ENCODE measurements at places on chromosomes 3 and 15.

DNA sequence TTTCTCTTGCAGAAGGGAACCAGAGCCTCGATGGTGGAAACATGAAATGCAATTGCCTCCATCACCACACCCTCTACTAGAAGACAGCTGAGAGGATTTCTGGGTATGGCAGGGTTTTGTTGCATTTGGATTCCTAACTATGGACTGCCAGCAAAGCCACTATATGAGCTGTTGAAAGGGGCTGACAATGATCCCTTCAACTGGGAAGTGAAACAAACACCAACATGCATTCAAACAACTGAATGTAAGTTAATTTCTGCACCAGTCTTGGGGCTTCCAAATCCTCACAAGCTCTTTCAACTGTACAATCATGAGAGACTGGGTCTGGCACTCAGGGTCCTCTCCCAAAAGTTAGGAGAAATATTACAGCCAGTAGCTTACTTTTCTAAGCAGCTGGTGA, 116.7 kb upstream of the PLCL2 start:
- no peak for DNase-seq

DNA sequence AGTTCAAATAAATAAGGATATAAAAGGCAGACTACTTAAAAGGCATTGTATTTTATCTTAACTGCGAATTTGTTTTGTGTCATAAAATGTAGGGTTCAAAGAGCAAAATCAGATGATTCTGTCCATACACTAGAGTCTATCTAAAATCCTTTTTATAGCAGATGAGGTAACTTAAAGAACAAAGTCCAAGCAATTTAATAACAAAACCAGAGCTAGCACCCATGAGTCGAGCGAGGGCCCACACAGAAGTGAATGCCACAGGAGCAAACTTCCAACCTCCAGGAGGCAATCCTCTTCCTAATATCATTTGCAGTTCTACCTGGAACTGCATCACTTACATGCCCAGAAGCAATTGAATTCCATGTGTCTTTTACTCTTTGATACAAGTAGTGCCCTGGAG, 35.4 kb upstream of the KBTBD8 start:
- no peak for DNase-seq

GRCh38 chr3:156867174-156867573, 41.0 kb downstream of the LEKR1 start:
- no peak for DNase-seq

GRCh38 chr15:82832601-82833361, 23.4 kb downstream of the WHAMM start:
- DNase-seq = no peak

DNA sequence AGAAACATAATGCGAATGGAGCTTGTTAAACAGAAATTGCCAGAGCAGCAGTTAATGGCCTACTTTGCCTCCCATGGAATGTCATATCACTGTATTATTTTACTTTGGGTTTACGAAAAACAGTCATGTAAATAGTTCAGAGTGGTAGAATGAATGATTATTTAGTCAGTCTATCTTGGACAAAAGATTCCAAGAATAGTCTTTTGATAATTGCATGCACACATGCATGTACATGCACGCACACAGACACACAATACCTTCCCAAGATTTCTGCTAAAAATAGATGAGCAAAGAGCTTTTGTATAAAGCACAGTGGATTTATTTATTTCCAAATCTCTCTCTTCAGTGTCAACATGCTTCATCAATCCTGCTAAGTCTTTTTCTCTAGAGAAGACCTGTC, 800.7 kb downstream of the DIPK2A start:
- DNase-seq = no peak

- no peak for DNase-seq
Measured at GRCh38 chr3:59318881-59319280, 269.1 kb upstream of the CFAP20DC start.

DNA sequence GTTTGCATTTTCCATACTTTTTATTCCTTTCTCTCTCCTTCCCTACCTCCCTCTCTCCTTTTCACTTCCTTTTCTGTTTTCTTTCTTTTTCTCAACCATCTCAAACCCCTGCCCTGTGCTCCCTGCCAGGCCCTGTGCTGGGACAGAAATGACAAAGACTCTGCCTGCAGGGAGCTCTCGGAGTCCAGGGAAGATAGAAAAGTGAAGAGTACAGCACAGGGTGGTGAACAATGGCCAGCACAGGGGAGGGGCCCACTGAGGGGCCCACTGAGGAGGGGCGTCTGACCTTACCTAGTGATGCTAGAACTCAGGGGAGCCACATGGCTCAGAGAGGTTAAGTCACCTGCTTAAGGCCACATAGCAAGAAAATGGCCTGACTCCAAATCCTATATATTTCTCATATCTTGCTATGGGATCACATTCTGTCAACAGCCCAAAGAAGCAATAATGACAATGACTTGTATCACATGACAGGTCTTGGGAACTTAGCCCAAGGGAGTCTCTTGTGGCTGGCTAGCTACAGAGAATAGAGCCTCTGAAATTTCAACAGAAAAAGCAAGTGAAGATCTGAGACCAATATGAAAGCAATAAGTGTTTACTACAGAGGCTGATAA, 44.3 kb upstream of the ATP2B2 start:
- no peak for DNase-seq

GRCh38 chr3:88707837-88708236, 399.6 kb upstream of the EPHA3 start:
- DNase-seq = no peak

DNA sequence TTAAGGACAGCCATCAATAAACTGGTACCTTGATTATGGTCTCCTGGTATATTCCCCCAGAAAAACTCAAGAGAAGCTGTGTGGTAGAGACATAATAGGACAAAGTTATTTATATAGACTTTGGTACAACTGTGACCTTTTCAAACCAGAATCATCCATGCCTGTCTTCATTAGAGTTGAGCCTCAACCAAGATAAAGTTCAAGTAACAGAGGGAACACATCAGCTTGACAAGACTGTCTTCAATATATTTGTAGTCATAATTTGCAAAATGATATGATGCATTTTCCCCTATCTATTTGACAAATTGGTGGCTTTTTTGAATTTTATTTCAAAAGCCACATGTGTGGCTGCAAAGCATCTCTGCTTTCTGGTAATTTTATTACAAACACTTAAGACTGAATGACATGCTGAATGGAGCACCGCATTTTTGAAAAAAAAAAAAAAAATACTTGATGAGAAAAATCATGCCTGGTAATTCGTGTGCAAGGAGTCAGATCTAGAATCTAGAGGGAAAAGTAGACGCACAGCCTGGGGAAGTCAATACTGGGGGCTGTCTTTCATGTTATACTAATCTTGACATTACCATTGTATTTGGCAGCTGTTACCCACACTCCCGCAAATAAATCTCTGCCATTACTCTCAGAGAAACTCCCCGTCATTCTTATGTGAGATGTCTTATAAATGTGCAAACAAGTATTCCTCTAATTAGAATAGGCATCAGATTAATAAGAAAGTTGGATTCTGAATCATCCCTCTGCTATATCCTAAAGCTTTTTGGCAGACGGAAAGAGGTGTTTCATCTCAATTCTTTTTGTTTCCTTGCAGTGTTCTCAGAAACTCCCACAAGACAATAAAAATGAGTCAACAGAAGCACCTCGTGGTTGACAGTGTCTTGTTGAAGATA, 554.8 kb upstream of the CBLB start:
- no peak for DNase-seq

DNA sequence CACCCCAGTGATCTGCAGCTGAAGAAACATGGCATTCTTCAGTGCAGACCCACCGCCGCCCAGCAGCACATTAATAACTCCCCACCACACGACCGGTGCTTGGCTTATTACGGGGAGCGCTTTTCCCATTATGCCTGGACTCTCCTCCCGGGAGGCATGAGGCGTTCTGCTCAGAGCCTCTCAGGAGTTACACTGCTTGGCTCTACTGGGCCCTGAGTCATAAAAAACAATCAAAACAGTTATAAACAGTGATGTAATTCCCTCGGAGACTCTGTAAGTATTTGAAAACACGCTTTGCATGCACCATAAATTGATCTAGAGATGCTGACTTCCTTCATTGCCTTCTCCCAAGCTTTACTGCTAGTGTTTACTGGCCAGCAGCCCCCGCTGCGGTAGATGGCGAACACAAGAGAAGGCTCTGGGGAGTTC, 77.1 kb upstream of the SNRPA1 start:
- peak; percentile 22 for DNase-seq

- DNase-seq = no peak
Measured at GRCh38 chr3:179265875-179266274, 15.0 kb upstream of the KCNMB3 start.

- DNase-seq = no peak
Measured at GRCh38 chr15:63223463-63223862, 34.1 kb downstream of the RAB8B start.

DNA sequence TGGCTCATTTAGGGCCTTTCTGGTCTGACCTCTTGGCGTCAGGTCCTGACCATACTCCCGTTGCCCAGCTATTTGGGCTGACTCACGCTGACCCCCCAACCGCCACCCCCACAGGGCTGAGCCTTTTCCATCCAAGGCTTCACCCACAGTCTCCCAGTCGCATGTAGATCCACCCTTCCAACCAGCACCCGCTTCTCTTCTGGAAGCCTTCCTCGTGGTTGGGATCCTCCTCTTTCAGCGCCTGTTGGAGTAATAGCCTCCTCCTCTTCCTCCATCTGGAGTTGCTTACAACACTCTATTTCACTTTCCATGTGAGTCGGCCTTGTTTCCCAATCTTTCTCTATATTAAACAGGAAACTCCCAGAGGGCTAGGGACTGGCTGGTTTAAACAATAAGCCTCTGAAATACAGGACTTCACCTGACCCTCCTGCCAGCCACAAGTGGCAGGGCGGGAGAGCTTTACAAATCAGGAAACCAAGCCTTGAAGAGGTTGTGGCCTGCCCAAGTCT, 2.1 kb upstream of the ALAS1 start:
- no peak for DNase-seq

DNA sequence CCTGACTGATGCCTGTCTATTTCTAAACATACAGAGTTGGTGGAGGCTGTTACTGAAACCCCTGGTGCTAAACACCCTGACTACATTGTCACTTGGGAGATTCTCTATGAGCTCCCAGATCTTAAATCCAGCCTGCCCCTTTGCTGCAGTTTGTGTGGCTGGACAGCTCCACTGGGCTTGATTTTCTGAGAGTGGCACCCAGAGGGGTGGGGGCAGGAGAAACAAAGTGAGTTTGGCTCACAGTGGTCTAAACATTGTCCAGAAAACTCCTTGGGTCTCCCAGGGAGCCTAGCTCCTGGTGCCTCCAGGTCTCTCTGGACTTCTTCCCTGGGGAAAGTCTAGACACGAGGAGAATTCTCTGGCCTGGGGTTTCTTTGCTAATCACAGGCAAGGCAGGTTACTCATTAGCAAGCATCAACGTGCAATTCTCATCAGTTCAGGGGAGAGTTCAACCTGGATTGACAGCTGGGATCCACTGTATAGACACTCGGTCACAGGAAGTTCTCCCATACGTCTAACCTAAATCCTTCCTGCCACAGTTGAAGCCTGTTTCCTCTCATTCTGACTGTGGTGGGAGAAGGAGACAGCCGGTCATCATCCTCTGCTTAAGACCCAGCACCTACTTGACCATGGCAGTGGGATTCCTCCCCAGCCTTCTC, 7.1 kb upstream of the DLL4 start:
- no peak for DNase-seq

- peak; percentile 20 for DNase-seq
Measured at GRCh38 chr15:80489030-80489594, 84.9 kb downstream of the ARNT2 start.

GRCh38 chr3:36867810-36868209, 77.0 kb downstream of the TRANK1 start:
- no peak for DNase-seq

GRCh38 chr3:18630295-18630694, 205.2 kb upstream of the SATB1 start:
- DNase-seq = no peak

DNA sequence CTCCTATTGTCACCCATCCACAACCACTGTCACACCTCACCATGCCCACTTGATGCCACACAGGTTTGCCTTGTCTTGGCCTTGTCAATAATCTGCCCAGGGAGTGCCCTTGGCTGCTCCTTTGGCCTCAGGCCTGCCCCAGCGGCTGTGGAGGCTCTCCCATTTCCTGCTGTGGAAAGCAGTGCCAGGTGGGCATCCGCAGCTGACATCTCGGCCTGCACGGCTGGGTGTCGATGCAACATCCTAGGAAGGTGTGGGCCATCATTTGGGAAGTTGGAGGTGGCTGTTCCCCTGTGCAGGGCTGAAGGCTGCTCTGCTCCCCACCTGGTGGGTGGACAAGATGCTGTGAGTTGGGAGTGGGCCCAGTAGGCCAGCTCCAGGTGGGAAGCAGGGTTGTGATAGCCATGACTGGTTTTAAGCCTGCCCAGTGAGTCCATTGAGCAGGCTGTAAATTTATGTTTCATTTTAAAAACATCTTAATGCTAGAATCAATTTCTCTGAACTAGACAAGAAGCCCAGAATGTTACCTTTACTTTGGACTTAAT, 12.5 kb downstream of the DNAH1 start:
- no peak for DNase-seq

- DNase-seq = no peak
Measured at GRCh38 chr3:30324587-30324986, 281.8 kb upstream of the TGFBR2 start.

DNA sequence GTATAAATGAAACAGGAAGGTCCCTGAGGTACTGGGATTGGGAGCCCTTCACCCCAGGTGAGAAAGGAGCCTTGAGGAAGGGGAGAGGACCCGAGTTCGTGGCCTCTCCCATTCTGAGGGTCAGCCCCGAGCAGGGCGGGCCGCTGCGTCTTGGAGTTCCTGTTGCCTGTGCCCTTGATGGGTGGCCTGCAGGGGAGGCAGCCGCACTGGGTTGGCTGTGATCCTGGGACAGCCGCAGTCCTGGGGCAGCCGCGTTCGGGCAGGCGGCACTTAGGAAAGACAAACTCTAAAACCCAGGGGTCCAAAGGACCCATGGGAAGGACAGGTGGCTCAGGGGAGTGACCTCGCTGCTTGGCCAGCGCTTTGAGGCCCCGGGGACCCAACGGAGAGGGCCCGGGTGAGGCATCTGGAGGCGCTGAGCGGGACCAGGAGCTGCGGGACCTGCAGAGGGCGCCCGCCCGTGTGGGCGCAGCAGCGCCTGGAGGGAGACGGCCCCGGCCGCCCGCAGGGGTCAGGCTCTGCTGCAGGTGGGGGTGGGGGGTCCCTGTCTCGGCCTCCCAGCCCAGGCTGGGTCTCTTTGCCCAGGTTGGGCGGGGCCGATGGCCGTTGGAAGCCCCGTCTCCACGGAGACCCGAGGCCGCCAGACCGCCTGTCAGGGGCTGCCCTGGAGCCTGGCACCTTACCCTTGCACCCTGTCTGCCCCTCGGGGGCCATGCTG, 65.1 kb downstream of the HMCES start:
- DNase-seq = no peak
